ENCODE measurements at places on chromosomes 12 and 14.

DNA sequence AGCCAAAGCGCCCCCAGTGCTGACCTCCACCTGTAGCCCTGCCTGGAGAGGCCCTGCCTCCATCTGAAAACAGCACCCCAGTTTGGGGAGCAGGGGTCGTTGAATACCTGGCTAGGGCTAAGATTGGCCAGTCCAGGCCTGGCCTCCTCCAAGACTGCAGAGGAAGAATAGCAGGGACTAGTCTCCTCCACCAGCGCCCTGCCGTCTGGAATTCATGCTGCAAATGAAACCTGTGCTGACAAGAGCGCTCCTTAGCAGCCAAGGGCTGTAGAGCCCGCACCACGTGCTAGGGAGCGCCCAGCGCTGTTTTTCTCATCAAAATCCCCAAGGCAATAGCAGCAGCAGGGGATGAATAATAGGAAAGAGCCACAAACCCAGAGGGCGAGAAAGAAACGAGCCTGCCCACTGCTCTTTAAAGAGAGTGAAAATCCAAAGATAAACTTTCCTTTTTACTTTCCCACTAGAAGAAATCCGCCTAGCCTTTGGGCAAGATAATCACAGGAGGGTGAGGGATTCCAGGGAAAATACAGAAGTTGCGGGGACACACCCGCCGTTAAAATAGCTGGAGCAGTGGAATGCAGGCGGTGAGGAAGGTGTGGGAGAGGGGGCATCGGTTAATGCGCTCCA lies 3.3 kb downstream of the COL2A1 start:
- no peak for DNase-seq

DNA sequence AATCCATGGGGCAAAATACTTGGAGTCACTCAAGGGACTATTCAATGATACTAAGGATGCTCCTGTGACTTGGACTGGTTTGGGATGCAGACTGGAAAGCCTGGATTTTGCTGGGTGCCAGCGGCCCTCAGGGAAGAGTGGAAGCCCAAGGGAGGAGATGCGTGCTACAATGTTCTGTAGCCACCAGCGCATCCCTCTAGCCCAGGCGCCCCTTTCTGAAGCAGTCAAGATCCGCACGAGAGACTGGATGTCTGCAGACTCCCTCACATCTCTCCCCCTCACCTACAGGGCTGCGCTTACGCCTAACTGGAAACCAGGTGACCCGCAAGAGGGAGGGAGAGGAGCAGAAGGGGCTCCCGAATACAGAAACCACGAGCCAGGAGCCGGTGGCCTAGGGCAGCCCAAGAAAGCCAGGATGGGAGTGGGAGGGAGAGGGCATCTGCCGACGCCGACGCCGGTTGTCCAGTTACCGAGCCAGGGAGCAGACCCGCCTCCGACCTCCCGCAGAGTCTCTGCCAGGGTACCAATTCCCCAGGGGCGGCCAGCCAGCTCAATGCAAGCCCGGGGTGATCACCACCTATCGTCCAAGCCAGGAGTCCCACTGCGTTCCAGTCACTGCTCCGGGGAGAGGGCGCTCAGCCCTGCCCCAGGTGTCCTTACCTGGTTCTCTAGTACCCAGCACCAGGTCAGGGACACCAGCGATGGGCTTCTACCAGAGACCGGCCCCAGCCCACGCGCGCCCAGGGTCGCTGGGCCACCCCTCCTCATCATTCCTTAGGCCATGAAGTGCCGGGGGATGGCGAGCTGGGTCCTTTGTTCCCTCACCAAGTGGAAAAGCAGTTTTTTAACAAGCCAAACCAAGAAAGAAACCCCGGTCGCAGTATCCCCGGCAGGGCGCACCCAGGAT lies 1.2 kb downstream of the NTN4 start:
- DNase-seq: no peak

DNA sequence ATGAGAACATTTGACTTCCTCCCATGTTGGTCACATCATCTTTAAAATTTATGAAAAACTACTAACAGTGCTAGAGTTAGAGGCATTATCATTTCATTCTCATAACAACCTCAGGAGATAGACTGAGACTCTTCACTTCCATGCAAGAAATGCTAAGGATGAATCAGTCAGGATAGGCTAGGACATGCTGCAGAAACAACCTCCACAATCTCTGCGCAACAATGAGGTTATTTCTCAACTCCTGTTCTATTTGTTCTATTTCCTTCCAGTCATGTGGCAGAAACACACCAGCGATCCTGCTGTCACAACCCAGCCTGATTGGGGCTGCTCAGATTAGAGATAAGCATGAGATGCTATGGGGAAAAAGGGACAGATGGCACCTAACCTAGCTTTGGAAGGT lies 49.0 kb upstream of the TMEM263 start:
- no peak for DNase-seq

DNA sequence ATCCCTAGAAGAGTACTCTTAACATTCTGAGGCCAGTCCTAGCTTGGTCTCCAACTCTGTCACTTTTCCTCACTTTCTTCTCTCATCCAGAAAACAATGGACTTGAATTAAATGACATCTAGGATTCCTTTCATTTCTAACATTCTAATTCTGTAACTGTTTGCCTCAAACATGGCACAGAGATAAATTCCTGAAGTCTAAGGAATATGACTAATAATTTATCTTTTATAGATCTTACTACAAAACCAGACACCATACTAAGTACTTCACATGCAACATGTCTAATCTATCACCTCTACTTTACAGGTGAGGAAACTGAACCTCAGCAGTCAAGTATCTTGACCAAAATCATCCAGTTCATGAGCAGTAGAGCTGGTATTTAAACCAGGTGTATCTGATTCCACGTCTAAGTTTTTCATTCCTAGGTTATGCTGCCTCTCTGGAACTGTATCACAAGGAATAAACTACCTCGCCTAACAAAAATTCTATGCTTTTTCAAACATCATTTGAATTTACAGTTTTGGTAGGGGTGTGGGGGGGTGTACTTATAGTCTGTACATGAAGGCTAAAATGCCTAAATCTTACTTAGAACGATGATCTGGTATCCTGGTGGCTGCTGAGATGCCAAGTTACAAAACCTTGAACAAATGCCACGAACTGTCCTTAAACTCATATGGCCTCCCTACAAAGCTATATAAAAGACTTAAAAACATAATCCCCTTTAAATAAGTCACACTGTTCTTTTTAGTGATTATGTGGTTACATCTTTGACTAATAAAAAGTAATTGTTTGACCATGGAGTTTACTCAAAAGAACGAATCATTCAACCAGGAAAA lies 41.6 kb downstream of the ATXN2 start:
- no peak for DNase-seq

DNA sequence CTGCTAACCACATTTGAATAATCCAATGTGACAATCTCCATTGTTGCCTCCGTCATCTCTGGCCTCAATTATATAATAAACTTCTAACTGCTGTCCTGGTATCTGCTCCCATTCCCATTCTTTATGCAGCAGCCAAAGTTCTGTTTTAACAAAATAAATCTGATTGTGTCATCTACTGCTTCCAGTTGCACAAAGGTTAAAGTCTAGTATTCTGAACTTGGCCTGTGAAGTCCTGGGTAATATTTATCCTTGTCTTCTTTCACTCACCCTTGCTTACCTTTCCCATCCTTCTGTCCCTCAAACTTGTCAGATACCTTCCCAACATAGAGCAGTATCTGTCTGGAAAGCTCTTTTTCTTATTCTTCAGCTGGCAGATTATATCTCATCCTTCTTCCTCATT lies 19.3 kb upstream of the STRAP start:
- no peak for DNase-seq

All from activated CD4-positive, alpha-beta T cell treated with anti-CD3 and anti-CD28 coated beads for 24 hours (primary cell).